Cerebellar cortex (tissue), 1 donor: ENCODE measurements at places on chromosomes 7 and 10.

DNA sequence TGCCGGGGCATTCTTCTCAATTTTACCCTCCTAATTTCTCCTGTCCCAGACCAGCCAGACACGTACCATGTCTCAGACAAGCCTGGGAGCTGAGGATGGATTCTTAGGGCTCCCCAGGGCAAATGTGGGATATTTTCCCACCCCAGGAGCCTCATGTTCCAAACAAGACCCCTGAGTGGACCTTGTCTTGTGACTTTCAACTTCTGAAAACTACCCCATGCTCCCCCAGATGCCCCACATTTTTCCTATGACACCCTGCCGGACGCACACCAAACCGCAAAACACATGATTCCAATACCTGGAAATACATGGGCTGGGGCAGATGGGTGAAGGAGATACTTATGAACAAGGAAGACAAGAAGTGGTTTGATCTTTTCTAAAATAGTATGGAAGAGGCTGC is 874 bp downstream of the GIMAP5 start:
- no peak for DNase-seq

- peak; percentile 71 for DNase-seq
Measured at GRCh38 chr10:95408983-95409873, 118.4 kb upstream of the PDLIM1 start.

GRCh38 chr10:91422915-91423314 is 12.8 kb downstream of the HECTD2 start:
- no peak for DNase-seq

DNA sequence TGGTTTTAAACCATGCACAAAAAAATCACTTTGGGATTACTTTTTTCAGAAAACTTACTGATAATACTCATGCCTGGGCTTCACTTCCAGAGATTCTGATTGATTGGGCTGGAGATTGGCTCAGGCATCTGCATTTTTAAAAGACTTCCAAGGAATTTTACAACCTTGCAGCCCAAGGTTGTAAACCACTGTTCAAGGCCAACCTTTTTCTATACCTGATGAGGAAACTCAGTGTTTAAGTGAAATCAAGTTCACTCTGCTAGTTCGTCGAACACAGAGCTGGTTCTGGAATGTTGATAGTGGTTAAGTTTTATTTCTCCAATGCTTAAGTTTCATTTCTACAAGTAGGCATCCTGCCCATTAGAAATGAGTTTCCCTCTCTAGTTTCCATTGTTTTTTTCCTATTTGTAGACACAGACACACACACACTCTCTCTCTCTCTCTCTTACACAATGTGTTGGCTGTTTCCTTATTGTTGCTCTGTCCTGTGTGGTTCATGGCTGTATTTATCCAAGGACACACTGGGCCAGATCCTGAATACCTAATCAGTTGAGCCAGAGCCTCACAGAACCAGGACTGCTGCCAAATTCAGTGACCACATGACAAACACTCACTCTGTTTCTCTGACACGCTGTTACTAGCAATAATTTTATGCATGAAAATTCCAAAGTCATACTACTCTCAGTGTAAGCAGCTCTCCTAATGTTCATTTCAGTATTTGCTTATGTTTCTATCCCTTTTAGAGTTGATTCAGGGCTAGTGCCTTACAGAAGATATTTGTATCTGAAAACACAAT is 3.7 kb upstream of the IFIT1B start:
- peak; percentile 94 for DNase-seq

DNA sequence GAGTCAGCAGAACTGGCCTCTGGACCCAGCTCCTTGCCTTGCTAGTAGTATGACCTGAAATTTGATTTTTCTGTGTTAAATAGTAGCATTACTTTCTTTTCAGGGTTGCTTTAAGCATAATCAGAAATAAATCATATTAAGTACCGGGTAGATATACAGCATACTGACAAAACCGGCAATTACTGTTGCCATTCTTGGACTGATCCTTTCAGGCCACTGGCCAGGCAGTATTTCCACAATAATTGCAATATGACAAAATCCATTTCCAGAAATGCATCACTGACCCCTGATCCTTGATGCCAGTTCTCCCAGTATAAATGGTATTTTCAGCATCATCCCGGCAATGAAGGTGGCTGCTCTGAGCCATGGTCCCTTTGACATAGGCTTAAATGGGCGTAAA is 6.9 kb downstream of the LRIT1 start:
- DNase-seq: no peak

GRCh38 chr7:54857294-54857693 is 98.3 kb upstream of the SEC61G start:
- DNase-seq: no peak

DNA sequence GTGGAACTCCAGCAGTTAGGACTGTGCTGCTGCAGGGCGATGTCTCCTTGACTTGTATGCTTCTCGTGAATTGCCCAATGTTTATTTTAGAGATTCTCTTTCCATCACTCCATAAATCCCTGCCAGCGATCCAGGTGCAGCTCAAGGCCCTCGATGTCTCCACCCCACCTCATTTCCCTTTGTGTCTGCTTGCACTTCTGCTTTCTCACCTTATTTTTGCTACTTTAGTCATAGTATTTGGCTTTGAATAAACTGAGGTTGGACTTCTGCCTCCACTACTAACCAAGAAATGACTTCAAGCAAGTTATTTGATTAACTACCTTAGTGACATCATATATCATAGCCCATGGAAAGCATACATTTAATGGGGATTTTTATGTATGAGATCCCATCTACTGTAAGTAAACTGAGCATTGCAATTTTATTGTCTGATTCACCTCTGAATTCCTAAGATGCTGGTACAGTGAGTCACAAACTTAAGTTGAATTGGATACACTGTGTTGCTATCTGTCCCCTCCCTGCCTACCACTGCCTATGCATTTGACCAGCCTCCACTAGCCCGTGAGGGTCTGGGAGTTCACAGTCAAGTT is 255.8 kb downstream of the ABCA13 start:
- no peak for DNase-seq

GRCh38 chr10:58157076-58157766 is 110.5 kb downstream of the IPMK start:
- DNase-seq: no peak

DNA sequence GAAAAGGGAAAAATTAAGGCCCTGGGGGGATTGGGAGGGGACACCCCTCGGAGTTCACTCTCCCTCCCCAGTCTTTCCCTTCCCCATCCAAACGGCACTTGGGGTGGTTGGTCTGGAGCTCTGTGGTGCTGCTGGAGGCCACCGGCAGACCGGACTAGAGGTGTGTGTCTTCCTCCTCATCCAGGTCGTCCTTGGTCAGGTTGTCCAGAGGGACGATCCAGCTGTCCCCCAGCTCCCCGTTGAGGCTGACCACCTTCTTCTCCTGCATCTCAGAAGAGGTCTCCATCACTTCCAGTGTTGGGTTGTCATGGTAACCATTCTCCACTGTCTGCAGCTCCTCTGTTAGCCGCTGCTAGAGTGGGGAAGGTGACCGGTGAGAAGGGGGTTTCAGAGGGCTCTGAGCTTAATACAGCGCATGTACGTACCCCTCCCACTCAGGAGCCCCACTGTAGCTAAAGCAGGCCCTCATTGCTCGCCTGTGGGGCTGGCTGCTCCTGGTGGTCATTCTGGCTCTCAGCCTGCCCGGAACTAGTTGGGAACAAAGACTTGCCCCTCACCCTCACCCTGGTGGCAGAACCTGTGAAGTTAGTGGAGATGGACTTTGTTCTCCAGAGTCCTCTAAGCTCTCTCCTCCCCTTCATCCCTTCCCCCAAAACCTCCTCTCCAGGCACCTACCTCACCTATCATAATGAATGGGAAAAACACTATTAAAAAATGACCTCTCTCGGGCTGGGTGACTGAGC is 52.1 kb downstream of the PODXL start:
- DNase-seq: no peak

- no peak for DNase-seq
Measured at GRCh38 chr7:156056534-156056933, 244.3 kb upstream of the SHH start.

DNA sequence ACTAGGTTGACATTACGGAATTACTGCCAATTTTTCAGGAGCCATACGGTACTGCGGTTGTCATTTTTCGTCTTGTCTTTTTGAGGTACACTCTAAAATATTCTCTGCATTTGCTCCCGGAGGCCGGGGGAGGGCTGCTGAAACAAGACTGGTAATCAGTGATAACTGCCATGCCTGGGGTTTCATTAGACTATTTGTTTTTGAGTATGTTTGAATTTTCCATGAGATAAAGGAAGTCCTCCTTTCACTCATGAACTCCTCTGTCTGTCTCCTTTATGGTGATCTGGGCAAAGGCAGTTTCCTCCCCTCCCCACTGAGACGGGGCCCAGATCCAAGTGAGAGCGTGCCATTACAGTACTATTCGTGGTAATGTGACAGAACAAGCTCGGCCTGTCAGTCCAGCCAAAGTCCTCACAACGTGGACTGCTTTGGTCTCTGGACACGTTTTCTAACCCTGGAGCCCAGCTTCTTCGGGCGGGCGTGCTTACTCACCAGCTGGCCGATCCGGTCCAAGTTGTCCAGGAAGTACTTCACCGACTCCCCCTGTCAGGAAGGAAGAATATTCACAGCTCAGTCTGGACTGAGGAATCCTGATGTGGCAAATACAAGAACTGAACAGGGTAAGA is 45.1 kb downstream of the AMZ1 start:
- DNase-seq: peak; percentile 86

GRCh38 chr7:75847707-75848106 is 31.1 kb upstream of the RHBDD2 start:
- no peak for DNase-seq

- DNase-seq: peak; percentile 96
Measured at GRCh38 chr10:52653263-52653909, 119.2 kb downstream of the MBL2 start.

DNA sequence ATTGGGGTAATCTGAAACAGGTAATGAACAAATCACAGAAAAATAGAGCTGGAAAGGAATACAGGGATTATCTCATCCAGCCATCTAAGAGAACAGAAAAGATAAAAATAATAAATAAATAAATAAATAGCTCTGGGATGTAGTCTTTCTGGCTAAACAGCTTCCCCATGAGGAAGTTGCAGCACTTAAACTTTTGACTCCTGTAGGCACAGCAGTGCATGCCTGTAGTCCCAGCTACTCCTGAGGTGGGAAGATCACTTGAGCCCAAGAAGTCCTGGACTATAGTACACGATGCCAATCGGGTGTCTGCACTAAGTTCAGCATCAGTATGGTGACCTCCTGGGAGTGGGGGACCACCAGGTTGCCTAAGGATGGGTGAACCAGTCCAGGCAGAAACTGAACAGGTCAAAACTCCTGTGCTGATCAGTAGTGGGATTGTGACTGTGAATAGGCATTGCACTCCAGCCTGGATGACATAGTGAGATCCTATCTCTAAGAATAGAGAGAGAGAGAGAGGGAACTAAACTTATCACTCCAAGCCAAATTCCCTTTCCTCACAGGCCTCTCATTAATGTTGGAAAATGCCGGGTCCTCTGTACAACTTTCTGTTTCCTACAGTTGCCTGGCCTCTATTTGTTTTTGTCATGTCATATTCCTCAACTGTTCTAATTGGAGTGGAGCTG is 61.7 kb upstream of the CDK13 start:
- no peak for DNase-seq

GRCh38 chr10:97542169-97543024 is 30.2 kb upstream of the ANKRD2 start:
- DNase-seq: peak; percentile 45

- DNase-seq: no peak
Measured at GRCh38 chr10:75042292-75042974, 69.0 kb upstream of the SAMD8 start.

DNA sequence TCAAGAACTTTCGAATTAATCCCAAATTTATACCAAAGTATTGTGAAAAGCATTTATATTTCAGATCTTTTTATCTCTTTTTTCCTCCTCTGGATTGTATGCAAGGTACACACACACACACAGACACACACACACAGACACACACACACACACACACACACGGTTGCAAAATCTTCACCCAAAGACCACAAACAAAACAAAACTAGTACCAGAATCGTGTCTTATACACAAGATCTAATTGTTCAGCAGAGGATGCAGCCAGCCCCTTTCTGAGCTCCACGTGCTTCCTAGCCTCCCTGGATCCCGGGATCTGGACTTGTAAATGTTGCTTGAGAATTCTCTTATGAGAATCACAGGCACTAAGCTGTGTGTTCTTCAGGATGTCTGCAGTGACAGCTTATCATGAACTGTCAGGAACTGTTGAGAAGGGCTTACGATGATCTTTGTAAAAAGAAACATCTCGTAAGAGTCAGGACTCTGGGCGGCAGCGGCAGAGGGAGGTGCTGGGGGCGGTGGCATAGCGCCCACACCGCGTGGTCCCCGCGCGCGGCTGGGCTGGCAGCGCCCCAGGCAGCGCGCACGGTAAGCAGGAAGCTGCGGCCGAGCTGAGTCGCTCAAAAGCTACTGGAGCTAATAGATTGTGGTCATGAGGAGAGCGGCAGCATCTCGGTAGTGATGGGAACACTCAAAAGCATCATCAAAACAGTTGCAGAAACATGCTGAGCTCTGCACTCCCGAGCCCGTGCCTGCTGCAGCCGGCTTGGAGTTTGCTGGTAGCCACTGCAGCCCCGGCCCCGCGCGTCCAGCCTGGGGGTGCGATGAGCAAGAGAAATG is 277.6 kb downstream of the GATA3 start:
- DNase-seq: peak; percentile 11

DNA sequence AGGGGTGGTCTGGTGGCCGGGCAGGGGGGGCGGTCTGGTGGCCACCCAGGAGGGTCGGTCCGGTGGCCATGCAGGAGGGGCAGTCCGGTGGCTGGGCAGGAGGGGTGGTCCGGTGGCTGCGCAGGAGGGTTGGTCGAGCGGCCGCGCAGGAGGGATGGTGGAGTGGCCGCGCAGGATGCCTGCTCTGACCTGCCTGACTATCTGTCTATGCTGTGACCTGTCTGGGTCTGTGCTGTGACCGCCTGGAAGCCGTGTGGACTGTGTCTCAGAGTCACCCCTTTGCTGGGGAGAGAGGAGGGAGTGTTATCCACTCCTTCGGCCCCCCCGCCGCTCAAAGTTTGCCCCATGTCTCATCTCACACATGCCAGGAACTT is 113.2 kb downstream of the ACTR3B start:
- no peak for DNase-seq

DNA sequence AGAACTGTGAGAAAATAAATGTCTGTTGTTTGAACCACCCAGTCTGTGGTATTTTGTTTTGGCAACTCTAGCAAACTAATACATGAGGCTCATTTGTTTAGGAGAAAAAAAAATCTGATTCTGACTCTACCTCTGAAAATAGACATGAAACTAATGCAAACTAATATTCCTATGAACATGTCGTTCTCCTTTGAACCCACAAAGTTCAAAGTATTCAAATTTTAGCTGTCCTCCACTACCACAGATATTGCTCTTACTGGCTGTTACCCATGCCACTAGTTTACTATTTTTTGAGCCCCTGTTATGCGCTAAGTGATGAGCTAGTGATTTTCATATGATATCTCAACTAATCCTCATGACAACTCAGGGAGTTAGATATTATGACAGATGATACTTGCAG is 58.8 kb upstream of the ZNF804B start:
- no peak for DNase-seq

GRCh38 chr7:155198196-155198892 is 99.3 kb upstream of the INSIG1 start:
- no peak for DNase-seq

GRCh38 chr10:88270871-88271713 is 312.0 kb downstream of the RNLS start:
- DNase-seq: no peak
